ENCODE measurements at places on chromosomes 13 and 19.

- no peak for DNase-seq
Measured at GRCh38 chr13:78997902-78998629, 339.1 kb upstream of the OBI1 start.

DNA sequence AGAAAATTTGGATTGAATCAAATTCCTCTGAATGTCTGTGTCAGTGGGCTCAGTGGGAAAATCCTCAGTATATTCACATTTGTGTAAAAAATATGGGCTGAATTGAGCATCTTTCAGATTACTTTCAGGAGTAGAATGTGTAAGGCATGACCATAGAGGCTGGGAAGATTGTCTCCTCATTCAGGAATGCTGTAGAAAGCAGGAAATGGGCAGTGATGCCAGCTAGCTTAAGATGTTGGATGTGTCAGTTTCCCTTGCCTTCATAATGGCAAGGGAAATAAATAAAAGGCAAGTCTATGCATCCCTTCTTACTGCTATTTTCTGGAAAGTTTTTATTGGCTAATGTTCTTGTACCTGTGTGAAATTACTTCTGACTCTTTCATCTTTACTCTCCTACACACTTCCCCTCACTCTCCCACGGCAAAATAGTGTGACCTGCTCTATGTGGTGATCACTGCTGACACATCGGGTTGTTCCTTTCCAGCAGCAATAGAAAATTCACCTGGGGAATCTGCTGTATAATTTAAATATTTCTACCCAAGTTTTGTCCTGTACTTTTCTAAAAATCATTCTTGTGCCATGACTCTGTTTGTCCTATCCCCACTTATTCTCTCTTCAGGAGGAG lies 103.2 kb downstream of the LMO7 start:
- no peak for DNase-seq

- DNase-seq, result peak; percentile 62
Measured at GRCh38 chr13:44300895-44301638, 72.6 kb upstream of the SERP2 start.

DNA sequence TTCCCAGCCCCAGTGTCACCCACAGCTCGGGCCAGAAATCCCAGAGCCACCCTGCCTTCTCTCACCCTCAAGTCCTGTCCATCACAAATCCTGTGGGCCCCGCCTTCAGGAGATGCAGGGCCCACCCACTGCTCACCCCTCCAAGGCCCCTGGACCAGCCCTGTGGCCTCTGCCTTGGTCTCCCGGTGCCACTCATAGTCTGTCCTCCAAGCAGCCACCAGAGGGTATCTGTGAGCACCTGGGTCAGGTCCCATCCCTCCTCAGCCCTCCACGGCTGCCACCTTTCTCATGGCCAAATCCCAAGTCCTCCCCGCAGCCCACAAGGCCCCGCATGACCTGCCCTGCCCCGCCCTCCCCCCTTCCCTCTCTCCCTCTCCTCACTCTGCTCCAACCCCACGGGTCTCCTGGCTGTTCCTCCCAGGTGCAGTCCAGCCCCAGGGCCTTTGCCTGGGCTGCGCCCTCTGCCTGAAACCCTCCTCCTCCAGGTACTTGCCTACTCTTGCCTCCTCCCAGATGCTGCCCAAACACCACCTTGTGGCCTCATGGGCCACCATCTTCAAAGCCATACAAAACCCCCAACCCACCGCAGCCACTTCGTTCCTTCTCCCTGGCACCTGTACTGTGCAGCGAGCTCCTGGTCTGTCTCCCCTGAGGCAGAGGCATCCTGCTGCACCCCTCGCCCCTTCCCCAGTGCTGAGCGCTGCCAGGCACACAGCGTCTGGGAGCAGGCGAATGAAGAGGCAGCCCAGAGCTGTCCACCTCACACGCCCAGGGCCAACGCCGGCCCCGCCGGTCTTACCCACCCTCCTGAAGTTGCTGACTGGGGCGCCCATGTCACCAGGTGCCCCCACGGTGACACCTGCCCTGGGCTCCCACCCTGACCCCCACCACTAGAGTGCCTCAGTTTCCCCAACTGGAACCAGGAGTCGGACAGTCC lies 13.2 kb upstream of the UQCR11 start:
- peak; percentile 33 for DNase-seq

GRCh38 chr13:38421590-38422560 lies 72.2 kb downstream of the UFM1 start:
- no peak for DNase-seq

- peak; percentile 67 for DNase-seq
Measured at GRCh38 chr19:56076498-56076897, 44.6 kb downstream of the ZNF787 start.

- no peak for DNase-seq
Measured at GRCh38 chr19:6260912-6261650, 18.7 kb downstream of the MLLT1 start.

DNA sequence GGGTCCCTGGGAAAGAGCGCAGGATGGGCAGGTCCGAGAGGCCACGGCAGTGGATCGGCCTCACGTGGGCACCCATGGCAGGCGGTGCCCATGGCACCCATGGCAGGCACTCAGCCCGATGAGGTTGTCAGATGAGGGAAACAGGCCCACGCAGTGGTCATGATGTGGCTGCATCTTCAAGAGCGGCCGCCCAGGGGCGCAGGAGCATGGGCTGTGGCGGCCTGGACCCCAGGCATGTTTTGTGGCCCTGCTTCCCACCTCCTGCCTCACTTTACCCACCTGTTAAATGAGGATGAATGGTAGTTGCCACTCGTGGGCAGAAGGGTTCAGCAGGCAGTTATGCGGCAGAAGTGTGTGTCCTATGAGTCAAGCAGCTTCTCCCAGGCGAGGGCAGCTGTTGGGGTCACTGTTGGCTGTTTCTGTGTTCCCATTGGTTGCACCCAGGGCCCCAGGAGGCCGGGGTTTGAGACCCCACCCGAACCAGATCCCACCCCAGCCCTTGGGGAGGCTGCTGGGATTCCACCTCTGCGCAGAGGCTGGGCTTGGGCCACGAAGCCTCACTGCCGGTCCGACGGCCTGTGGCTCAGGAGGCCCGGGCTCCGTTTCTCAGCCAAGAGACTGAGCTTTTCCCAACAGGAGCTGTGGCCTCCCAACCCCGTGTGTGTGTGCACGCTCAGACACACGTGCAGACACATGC lies 30.0 kb downstream of the CSNK1G2 start:
- DNase-seq, result no peak

DNA sequence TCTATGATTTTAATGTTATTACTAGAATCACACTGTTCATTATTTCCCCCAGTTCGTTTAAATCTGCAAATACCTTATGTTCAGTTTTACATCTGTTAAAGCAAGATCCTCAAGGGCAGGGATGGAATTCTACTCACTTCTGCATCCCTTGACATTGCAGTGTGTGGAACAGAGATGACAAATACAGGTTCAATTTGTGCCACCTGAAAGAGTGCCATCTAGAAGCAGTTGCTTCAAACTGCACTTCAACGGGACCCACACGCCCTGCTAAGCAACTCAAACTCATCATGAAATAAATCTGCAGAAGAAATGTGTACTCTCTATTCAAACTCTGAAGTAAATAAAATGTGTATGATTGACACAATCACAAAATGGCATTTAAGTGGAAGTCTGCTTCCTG lies 44.5 kb downstream of the RUBCNL start:
- no peak for DNase-seq

DNA sequence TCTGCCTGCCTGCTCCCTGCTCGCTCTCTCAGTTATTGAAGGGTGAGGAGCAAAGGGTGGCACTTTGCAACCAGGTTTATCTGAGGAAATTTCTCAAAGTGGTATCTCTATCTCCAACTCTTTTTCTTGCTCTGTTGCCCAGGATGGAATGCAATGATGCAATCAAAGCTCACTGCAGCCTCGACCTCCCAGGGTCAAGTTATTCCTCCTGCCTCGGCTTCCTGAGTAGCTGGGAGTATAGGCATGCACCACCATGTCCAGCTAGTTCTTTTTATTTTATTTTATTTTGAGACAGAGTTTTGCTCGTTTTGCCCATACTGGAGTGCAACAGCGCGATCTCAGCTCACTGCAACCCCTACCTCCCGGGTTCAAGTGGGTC lies 4.9 kb downstream of the ACTMAP start:
- no peak for DNase-seq

DNA sequence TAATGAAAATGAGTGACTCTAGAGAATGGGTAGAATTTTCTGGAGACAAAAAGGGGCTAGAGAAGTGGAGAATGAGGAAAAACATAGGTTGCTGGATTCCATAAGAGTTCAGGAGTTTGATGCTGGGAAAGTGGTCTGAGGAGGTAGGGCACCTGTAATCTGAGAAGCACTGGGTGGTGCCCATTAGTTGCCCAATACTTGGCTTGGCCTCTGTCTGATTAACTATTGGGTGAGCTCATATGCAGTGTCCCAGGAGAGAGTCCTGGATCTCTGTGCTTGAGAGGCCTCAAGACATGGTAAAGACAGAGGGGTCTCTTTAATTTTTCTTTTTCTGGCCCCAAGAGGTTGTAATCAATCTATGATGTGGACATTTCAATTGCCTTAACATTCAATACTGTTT lies 390.1 kb downstream of the TDRD3 start:
- DNase-seq, result no peak

DNA sequence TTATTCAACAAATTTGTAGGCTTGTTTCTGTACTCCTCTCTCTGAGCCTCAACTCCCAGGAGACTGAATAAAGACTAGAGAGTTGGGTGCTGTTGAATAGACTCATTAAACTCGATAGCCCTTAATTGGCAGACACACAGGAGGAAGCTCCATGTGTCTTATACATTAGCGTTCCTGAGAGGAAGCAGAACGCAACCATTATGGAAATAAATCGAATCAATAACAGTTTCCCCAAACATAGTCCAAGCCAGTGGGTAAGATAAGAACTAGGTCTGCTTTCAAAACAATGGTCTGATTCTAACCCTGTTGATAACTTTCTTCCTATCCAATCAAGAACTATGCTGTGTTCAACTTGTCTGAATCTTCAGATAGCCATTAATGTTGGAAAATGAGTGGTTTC lies 118.1 kb upstream of the FNDC3A start:
- no peak for DNase-seq

DNA sequence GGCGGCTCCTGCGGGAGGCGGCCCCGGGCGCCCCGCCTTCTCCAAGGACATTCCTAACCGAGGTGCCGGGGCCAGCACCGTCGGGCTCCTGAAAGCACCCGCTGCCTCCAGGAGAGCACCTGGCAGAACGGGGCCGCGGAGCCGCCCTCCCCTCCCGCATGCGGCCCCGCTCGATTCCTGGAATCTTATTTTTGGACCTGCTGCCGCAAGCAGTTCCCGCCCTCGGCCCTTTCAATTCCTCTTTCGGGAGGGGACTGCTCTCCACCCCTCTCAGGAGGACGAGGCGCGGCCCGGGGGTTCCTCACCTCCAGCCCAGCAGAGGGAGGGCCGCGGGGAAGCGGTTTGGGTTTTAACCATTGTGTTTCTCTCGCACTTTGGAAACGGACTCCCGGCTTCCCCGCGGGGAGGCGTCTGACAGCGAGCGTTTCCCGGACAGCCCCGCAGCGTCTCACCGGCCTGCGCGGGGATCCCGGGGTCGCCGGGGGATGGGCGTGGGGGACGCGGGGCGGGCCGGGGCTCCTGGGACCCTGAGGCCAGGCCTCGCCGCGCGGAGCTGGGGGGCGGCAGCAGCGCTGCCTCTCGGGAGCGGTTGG lies 849 bp downstream of the GAS6 start:
- peak; percentile 49 for DNase-seq

DNA sequence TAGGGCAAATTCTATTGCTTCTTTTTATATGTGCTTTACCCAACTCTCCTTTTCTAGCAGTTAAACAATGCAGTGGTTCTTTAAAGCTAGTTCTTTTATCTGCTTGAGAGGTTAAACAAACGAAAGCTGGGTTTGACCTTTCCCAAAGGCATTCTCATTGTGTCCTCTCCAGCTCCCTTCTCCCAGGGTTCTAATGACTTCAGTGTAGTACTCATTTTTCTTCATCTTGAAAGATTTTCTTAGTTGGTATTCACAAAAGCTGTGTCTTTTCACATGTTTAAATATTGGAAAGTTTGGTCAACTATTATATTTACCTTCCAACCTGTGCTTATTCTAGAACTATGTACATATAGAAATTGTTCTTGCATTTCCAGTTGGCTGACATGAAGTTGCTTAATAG lies 1.5 kb downstream of the WASF3 start:
- DNase-seq, result peak; percentile 11

- no peak for DNase-seq
Measured at GRCh38 chr19:9836021-9836420, 903 bp downstream of the PIN1 start.

- DNase-seq, result no peak
Measured at GRCh38 chr19:4474514-4475022, 2.5 kb downstream of the HDGFL2 start.

DNA sequence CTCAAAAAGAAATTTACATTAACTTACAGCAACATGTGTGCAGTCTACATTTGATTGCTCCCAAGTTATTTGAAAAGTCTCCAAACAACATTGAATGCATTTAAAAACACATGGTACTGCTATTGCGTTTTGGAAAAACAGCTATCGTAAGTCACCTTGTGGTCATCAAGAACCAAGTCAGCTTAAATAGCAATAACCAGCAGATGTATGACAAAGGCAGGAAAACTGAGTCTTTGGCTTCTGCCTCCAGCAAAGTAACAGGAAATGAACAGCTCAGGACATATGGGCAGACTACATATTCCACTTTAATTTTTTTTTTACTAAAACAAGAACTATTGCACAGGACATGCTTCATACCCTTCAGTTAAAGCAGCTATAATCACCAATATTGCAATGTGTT lies 580.6 kb upstream of the SPRY2 start:
- DNase-seq, result no peak

DNA sequence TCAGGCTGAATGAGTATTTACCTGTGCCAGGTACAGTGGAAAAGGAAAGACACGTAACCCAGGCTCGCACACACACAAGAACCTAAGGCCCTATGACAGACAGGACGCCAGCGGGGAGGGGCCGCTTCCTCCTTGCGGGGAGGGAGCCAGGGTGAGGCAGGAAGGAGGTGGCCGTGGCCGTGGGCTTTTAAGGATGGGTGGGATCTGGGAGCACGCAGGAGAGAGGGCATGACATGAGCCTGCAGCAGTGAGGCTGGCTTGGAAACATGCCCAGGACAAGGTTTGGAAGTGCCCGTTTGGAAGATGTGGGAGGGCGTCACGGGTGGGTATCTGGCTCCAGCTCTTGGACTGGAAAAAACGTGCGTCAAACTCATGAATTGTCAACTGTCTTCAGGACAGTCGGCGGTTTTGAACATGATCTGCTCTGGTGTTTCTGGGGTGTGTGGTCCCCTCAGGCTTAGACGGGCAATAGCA lies 20.1 kb downstream of the SH3GL1 start:
- no peak for DNase-seq

- DNase-seq, result no peak
Measured at GRCh38 chr19:41288673-41289530, 21.1 kb upstream of the CCDC97 start.

GRCh38 chr19:53549340-53549739 lies 11.4 kb downstream of the ZNF331 start:
- DNase-seq, result no peak

GRCh38 chr13:28954810-28955209 lies 134.7 kb downstream of the MTUS2 start:
- DNase-seq, result no peak

- DNase-seq, result no peak
Measured at GRCh38 chr13:45406421-45406820, 11.8 kb downstream of the SLC25A30 start.
